Uterus (tissue), 4 donors: ENCODE measurements at places on chromosomes 11 and 22. TPM values are rescaled to one million over a fixed set of nuclear protein-coding genes. Genes with fewer than 3 reads are reported as not detected.

Gene APOBEC3A
- total RNA-seq: not detected

Gene ART5
- 1.7 TPM for total RNA-seq

Gene MFNG
- 7.6 TPM for total RNA-seq

Gene MUC2
- total RNA-seq: 0.26 TPM
